ENCODE measurements at places on chromosomes 6 and 20.

GRCh38 chr20:33733654-33734576 is 2.1 kb downstream of the ZNF341 start:
- no peak for DNase-seq

DNA sequence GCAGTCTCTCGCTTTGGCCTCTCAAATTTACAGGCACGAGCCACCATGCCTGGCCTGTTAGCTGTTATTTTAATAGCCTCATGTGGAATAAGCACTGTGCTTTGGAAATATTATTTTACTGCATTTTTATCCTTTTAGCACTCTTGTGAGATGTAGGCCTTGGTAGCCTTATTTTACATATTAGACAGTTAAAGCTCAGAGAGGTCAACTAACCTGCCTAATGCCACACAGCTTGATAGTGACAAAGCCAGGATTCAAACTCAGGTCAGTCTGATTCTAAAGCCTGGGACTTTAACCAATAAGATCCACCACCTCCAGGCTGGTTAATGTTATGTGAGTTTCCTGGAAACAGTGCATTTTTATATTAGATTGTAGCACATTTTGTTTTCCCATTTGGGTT is 9.5 kb downstream of the TNFAIP3 start:
- DNase-seq = no peak

- DNase-seq = no peak
Measured at GRCh38 chr20:58544891-58545290, 29.7 kb upstream of the APCDD1L start.

DNA sequence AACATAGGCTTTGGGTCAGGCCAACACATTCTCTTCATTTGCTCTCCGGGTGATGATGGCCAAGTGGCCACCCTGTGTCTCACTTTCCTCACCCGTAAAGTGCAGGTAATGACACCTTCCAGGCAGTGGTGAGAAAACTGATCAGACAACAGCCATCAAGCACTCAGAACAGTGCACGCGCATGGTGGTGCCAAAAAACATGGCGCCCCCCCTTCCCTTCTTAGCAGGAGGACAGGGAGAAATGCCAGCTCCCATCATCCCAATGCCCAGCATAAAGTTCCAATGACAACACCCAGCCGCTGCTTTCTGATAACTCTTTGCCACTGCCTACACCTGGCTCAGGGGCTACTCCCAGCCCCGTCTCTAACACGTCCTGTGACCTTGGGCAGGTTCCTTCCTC is 8.4 kb downstream of the BPIFB1 start:
- DNase-seq = no peak

DNA sequence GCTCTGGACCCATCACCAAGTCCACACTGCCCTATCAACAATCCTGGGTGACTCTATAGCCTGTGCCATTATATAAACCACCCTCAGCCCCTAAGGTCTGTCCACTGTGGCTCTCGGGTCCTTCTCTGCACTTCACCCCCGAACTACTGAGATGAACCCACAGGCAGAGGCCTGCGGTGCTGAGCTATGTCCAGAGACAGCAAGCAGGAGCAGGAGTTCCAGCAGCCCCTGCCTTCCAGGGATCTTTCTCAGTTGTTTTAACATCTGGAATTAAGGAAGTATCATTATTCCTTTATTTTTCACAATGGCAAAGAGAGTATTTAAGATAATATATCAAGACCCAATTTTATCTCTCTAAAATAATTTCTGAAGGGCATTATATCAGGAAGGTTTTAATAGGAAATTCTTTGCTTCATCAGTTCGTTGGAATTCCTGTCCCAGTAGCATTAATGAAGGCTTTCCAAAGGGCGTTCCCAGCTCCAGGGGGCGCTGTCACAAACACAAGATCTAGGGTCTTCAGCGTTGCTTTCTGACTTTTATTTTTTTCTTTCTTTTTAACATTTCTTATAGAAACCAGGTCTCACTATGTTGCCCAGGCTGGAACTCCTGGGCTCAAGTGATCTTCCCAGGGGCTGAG is 27.3 kb downstream of the RRBP1 start:
- no peak for DNase-seq

GRCh38 chr6:157106487-157106886 is 216.8 kb downstream of the TMEM242 start:
- no peak for DNase-seq

DNA sequence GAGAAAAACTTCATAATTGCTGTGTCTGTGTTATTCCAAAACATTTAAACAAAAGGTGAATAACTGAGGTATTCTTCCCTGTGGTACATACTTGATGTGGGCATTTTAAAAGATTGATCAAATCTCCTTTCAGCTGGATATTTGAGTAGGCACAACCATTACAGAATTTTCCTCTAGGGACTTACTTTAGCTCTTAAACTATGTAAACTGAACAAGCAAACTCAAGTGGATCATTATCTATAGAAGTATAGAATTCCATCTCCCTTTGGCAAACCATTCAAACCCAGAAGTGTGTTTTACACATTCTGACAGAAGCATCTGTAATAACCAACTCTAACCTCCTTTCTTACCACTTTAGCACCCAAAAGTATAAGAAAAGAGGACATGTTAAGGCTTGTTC is 241.4 kb downstream of the ESR1 start:
- no peak for DNase-seq

GRCh38 chr6:25934156-25934555 is 3.7 kb upstream of the SLC17A2 start:
- DNase-seq = no peak

DNA sequence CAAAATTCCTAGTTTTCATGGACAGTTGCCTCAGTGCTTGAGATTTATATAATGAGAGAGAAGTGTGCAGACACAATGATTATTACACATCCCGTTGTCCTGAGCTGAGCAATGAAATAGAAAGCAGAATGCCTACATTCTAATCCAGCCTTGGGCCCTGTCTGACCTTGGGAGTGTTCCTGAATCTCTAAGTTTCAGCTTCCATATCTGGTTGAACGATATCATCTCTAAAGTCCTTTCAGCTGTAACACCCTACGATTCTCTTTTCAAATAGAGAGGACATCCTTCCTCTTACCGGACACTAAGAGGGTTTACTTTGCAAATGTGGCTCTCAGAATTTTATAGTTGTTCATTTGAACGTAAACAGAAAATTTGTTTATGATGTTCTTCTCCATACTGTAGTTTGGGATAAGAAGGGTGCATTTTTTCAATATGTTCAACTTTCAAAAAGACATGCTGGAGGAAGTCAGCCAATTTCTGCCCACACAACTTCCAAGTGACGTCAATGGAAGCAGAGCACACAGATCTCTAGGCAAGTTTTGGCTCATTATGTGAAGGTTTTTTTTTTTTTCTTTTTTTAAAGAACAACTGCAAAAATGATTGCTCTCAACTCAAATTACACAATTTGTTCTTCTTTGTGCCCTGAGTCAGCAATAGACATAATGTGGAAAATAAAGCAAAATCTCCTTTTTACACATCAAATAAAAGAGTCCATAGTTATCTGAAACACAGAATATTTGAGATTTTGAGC is 50.4 kb downstream of the PDE7B start:
- DNase-seq = peak; percentile 81

- no peak for DNase-seq
Measured at GRCh38 chr6:21845018-21845417, 251.5 kb downstream of the SOX4 start.

DNA sequence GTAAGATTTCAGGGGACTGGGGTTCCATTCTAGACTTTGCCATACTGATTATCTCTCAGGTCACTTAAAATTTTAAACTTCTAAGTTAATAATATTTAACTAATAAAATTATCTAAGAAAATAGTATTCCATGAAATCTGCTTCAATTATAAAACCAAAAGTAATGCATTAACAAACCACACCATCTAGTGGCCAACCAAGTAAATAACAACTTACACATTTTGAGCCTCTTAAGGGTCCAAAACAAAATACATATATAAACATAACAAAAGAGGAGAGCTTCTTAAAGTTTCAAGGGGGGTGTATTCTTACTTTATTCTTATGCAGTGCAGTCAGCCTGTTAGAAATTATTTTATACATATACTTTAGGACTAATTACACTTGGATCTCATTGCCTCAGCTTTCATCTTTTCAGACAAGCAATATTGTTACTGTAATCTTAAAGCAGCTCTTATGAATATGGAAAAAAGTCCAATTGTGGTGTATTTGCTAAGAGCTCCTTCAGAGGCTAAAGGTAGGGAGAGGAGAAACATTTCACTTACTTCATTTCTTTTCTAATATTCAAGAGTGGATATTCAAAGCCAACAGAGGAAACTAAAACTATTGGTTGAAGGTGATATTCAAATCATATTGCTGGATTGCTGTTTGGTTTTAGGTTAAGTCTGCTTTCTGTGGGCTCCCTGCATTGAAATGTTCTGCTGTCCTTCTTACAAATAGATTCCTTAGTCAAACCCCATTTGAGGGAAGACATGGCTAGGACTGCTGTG is 199.7 kb upstream of the SIM1 start:
- DNase-seq = no peak

- DNase-seq = no peak
Measured at GRCh38 chr6:44030812-44031454, 96.3 kb downstream of the MRPL14 start.

DNA sequence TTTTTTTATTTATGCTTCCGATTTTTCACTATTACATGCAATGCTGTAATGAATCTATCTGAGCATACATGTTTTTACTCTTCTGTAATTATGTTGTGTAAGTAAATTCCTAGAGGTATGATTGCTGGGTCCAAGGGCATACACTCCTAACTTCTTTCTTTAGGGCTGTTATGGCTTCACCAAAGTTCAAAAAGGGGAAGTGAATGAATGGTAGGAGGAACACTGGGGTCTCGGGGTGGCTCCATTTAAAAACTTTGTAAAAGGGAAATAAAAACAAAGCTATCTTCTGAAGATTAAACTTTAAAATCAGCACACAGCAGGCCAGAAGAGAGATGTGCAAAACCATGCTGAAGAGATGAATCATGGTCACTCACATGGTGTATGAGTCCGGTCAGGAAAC is 289.1 kb upstream of the SUPT3H start:
- no peak for DNase-seq

GRCh38 chr20:52275181-52275691 is 83.7 kb upstream of the ZFP64 start:
- no peak for DNase-seq

DNA sequence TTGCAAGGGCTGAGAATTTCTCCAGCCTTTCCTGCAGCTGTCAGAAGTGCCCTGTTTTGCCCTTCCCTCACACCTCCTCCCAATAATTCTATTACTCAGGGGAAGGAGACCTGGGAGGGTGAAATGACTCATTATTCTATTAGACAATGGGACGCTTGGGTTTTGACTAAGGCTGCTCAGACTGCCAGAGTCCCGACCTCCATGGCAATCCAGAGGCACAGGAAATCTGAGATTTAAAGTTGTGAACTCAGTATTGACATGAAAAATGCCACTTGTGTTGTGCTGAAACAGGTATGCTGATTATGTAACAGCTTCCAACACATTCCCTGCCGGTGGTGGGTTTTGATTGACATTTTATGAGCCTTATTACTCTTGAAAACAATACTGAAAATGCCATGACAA is 625.9 kb upstream of the FLRT3 start:
- no peak for DNase-seq

DNA sequence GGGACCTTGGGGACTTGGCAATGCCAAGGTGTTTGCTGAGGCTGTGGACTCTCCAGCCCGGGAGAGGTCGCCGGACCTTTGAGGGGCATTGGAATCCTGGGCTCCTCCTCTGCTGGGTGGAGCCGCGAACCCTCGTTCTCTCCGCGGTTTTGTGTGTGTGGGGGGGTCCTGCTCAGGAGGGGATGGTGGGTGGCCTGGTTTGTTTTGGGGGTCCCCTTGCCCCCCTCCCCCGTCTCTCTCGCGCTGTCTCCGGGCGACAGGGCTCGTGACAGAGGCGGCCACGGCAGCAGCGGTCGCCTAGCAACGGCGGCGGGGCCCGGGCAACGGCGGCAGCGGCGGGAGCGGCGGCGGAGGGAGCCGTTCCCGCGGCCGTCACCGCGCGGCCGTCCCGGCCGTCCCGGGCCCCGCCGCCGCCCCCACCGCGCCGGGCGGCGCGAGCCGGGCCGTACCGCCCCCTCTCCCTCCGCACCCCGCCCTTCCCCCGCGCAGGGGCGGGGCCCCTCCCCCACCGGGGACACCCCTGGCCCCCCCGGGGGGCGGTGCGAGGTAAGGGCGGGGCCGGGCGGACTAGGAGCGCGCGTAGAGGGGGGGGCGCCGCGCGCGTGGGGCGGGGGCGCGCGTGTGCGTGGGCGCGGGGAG is 7.8 kb downstream of the SYNGAP1 start:
- peak; percentile 84 for DNase-seq

- no peak for DNase-seq
Measured at GRCh38 chr20:10922506-10922905, 248.7 kb upstream of the JAG1 start.

DNA sequence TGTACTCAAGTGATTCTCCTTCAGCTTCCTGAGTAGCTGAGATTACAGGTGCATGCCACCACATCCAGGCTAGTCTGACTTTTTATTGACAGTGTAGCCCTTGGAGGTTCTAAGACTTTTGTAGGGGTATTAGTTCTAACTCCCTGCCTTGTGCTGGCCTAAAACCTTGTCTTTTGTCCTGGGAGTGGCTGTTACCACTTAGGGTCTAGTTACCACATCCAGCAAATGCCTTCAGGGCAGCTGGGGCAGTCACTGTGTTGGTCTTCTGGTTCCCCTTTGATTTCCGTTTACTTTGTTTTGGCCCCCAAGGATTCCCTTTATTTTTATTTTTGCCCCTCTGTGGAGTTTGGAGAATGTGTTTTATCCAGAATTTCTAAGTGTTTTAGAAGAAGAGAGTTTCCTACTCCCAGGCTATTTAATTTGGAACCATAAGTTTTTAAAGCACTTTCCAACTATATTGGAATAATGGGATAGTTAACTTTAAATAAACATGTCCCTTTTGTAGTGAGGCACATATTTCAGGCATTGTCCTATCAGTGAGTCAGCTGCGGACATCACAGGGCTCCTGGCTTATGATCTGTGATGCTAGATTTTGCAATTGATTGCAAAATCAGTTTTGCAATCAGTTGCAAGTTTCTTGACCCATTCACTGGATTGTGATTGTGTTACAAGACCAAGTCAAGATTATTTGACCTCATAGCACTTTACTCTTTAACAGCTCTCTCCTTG is 25.0 kb downstream of the IL22RA2 start:
- no peak for DNase-seq

DNA sequence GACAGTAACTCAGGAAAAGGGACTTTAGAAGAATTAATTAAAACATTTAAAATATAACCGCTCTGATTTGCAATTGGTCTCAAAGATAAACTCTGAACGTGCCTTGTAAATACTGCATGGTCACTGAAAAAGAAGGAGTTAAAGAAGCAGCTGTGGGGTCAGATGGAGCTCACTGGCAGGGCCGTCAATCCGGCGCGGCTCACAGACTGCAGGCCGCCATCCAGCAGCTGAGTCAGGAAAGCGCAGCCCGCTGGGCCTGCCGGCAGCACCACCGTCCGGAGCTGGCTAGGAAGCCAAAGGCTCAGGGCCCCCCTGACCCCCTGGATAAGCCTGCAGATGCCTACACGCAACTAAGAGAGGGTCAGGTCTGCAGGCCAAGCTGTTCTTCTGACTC is 54.2 kb upstream of the FRMD1 start:
- peak; percentile 86 for DNase-seq

Data from posterior vena cava (tissue), 2 donors.